Adipocyte (in vitro differentiated cells): ENCODE measurements at places on chromosomes 12 and 14.

- no peak for DNase-seq
Measured at GRCh38 chr14:68384335-68384734, 408.5 kb downstream of the ZFP36L1 start.

GRCh38 chr12:114696443-114697242 lies 12.7 kb upstream of the TBX3 start:
- no peak for DNase-seq

DNA sequence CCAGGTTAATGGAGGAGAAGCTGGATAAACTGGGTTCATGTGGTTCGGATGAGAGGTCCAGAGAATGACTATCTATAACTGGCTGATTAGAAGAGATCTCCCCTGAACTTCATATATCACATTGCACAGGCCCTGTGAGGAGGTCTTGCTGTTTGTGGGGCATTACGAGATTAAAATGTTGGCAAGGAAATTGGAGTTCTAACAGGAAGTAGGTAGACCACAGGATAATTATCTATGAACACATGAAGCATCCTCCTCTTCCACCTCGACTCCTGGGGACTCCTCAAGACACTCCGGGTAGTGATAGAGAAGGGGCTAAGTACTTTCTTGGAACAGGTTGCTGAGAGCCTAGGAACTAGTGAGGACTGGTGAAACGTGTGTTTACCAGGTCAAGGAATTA lies 418.8 kb downstream of the KCNH5 start:
- DNase-seq: no peak

GRCh38 chr14:40402957-40403356 lies 970.7 kb upstream of the FBXO33 start:
- no peak for DNase-seq

DNA sequence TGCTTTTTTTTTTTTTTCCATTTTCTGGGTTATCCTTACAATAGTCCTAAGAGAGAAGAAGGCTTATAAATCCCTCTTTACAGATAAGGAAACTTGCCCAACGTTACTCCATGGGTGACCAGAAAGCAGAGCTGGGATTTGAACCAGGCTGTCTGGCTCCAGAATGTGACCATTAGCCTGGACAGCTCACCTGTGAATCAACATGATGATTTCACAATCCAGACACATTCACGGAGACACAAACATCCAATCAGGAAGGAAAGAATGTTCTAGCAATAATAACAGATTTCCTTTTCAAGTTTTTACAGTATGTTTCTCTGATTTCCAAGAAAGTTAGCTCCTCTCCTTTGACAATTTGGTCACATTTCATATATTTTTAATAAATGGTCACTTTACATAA lies 118.3 kb downstream of the GALC start:
- no peak for DNase-seq
